Gastroesophageal sphincter (tissue), 4 donors: ENCODE measurements at places on chromosomes 5 and 9. TPM values are rescaled to one million over a fixed set of nuclear protein-coding genes. Genes with fewer than 3 reads are reported as not detected.
A peak's percentile ranks its signal among the peaks of the same experiment; 100 is the strongest.

LYSMD3 gene
- 23.2 TPM for total RNA-seq

- ATAC-seq: peak; percentile 43
These were observed 25.7 kb downstream of the UTP15 start for GRCh38 chr5:73591102-73591695.

CDKN2A gene
- 0.94 TPM for total RNA-seq

- peak; percentile 17 for ATAC-seq
These were observed 7.8 kb downstream of the AGPAT2 start for GRCh38 chr9:136679431-136679941.

GRCh38 chr5:18276939-18277338 lies 642.7 kb downstream of the TAF11L14 start:
- ATAC-seq: no peak

ADGRD2 gene
- total RNA-seq: not detected

LCN10 gene
- total RNA-seq: 7.9 TPM

PSD2 gene
- total RNA-seq: 0.13 TPM

OR1Q1 gene
- total RNA-seq: not detected

- no peak for ATAC-seq
These were observed 18.2 kb downstream of the SLC9A3 start for GRCh38 chr5:505951-506525.

CTNND2 gene
- total RNA-seq: 2.0 TPM

GRCh38 chr5:95638632-95639031 lies 7.9 kb upstream of the RFESD start:
- ATAC-seq: no peak

GRCh38 chr9:120872791-120873502 lies 4.0 kb downstream of the PHF19 start:
- no peak for ATAC-seq
